ENCODE measurements at places on chromosomes 13 and 19.
A peak's percentile ranks its signal among the peaks of the same experiment; 100 is the strongest.

DNA sequence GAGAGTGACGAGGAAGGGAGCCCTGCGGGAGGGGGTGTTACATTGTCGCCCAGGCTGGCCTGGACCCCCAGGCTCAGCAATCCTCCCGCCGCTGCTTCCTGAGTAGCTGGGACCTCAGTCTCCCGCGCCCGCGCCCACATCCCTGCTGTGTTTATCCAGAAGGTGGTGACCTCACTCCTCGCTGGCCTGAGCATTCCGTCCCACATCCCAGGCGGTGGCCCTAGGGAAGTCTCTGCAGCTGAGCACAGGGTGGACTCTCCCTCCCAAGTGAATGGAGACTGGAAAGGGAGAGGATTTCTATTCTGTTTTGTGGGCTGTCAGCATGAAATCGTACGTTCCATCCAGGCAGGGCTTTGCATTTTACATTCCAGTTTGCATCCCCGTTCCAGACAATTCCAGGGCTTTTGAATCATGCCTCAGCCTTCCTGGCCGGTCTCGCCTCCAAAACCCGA is 401 bp upstream of the ZNF765 start:
- DNase-seq, result peak; percentile 40
- H3K27ac ChIP-seq, result no peak overlapping the region
- H3K36me3 ChIP-seq, result peaks cover 11% of the 10 kb centered on the region
- H3K4me1 ChIP-seq, result peaks cover 6% of the 10 kb centered on the region

DNA sequence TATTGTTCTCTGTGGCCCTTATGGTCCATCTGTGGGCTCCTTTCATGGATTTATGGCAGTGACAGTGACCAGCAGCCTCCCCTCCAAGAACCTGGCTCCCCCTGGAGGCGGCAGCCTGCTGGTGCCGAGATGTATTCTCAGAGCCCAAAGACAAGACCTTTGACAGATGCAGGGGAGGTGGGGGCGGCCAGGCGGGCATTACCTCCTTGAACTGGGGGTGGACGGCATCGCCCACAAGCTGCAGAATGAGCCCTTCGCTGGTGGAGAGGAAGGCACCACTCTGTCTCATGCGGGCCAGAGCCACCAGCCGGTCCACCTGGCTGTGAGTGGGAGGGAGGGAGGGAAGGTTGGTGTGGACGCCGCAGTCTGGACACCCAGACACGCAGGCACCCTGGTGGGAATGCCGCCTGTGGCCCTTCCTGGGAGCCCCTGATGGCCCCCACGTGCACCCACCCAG is 6.6 kb downstream of the ISOC2 start:
- H3K27me3 ChIP-seq, result no peaks in the 10 kb centered on the region
- H3K27ac ChIP-seq, result no peak overlapping the region
- no peaks in the 10 kb centered on the region for H3K4me1 ChIP-seq
- H3K4me3 ChIP-seq, result no peak overlapping the region
- no peak for DNase-seq

GRCh38 chr13:79463604-79464003 is 17.4 kb upstream of the NDFIP2 start:
- no peak for DNase-seq
- no peak overlapping the region for H3K4me3 ChIP-seq
- peaks cover 11% of the 10 kb centered on the region for H3K4me1 ChIP-seq

DNA sequence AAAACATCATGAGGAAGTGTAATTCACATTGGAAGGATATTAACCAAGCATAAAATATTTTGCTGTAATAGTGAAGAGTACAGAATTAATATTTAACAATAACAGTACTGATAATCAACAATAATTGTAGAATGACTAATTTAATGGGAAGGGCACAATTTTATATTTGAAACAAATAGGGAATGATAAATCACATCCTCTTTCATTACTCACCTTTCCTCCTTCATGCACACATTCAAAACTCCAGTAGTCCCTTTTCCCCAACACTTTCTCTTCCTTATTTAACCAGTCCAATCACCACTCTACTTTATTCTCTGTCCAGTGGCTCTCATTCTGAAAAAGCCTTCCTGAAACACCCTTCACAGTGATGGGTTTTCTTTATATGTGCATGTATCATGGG is 110.8 kb upstream of the POSTN start:
- H3K27ac ChIP-seq, result no peak overlapping the region
- no peak for DNase-seq
- H3K36me3 ChIP-seq, result no peaks in the 10 kb centered on the region
- H3K4me1 ChIP-seq, result no peaks in the 10 kb centered on the region
- H3K4me3 ChIP-seq, result no peak overlapping the region
- no peaks in the 10 kb centered on the region for H3K27me3 ChIP-seq

- H3K27me3 ChIP-seq, result no peaks in the 10 kb centered on the region
- no peak for DNase-seq
- peaks cover 14% of the 10 kb centered on the region for H3K36me3 ChIP-seq
- H3K4me3 ChIP-seq, result no peak overlapping the region
- H3K4me1 ChIP-seq, result no peaks in the 10 kb centered on the region
Measured at GRCh38 chr13:99299920-99300341, 7.3 kb downstream of the GPR183 start.

DNA sequence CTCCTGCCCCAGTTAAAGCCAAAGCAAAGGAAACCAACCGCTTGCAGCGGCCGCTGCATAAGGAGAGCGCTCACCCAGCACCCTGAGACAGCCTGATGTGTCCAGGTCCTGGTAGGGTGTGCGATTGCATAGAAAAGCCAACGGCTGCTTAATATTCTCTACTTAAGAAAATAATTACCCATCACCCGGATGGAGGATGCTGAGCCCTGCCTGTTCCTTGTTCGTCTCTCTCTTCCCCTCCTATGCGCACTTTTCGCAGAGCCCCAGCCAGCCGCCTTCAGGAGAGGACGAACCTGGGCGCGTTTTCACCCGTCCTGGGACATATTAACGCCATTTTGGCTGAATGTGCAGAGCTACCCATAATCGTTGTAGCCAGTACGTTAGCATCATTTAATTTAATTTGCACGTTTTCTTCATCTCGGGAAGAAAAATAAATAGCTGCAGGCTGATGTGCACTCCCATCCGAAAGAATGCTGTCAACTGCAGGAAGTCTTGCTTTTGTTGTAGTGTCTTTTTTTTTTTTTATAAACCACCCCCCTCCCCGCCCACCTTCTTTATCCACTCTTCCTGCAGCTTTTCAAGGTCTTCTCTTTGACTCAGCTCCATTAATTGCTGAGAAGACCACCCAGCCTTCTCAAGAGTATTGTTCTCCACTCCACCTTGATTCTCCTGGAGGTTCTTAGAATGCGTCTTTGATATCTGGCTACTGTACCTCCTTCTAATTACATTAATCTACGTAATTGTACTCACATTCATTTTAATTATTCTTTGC is 214.5 kb downstream of the TEX29 start:
- H3K36me3 ChIP-seq, result no peaks in the 10 kb centered on the region
- no peak overlapping the region for H3K27ac ChIP-seq
- peaks cover 100% of the 10 kb centered on the region for H3K27me3 ChIP-seq
- DNase-seq, result no peak
- no peaks in the 10 kb centered on the region for H3K4me1 ChIP-seq

DNA sequence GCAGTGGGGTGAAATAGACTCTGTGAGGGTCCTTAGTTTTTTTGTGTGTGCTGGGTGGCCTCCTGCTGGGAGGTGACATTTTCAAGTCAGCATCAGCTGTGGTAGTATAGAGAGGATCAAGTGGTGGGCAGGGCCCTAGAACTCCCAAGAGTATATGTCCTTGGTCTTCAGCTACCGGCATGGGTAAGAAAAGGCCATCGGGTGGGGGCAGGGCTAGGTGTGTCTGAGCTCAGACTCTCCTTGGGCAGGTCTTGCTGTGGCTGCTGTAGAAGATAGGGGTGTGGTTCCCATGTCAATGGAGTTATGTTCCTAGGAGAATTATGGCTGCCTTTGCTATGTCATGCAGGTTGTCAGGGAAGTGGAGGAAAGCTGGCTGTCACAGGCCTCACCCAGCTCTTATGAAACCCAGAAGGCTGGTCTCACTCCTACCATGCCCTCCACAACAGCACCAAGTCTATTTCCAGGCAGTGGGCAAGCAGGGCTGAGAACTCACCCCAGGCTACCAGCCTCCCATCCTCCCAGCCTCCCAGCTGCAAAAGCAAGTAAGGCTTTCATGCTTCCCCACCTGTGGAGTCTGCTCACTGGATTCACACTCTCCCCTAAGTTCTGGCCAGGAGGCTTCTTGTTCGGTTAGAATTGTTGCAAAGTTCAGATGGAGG is 130.6 kb upstream of the SOX1 start:
- no peaks in the 10 kb centered on the region for H3K4me1 ChIP-seq
- no peaks in the 10 kb centered on the region for H3K36me3 ChIP-seq
- no peak for DNase-seq
- no peak overlapping the region for H3K27ac ChIP-seq
- H3K27me3 ChIP-seq, result peaks cover 68% of the 10 kb centered on the region

GRCh38 chr19:21134934-21135366 is 6.9 kb upstream of the ZNF431 start:
- H3K4me3 ChIP-seq, result no peak overlapping the region
- no peak for DNase-seq
- H3K27ac ChIP-seq, result no peak overlapping the region
- H3K36me3 ChIP-seq, result no peaks in the 10 kb centered on the region
